ENCODE measurements at places on chromosomes 12 and 14.

GRCh38 chr12:42260518-42260917, 22.5 kb upstream of the YAF2 start:
- no peak for DNase-seq

DNA sequence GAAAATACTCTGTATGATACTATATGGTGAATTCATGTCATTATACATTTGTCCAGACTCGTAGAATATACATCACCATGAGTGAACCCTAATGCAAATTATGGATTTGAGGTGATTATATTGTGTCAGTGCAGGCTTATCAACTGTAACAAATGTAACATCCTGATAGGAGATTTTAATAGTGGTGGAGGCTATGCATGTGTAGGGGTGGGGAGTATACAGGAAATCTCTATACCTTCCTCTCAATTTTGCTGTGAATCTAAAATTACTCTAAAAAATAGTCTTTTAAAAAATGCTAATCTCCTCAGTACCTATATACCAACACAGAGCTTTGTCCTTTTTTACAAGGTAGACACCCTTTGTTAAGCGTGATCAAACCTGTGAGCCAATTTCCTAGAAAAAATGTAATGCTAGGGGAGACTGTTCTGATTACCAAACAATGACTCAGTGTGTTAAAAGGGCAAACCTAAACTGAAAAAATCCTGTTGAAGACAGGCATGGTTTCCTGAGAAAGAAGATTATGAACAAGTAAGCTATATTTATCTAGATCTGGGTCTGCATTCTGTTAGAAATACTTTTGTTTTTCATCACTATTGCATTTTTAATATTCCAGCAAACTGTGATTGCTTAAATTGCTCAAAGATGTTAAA, 170.9 kb downstream of the DUSP6 start:
- no peak for DNase-seq

- no peak for DNase-seq
Observed at GRCh38 chr12:122785503-122785902, 11.1 kb downstream of the CCDC62 start.

GRCh38 chr14:75283162-75283832, 4.7 kb downstream of the FOS start:
- DNase-seq: no peak
